ENCODE measurements at places on chromosomes 5 and 9.

DNA sequence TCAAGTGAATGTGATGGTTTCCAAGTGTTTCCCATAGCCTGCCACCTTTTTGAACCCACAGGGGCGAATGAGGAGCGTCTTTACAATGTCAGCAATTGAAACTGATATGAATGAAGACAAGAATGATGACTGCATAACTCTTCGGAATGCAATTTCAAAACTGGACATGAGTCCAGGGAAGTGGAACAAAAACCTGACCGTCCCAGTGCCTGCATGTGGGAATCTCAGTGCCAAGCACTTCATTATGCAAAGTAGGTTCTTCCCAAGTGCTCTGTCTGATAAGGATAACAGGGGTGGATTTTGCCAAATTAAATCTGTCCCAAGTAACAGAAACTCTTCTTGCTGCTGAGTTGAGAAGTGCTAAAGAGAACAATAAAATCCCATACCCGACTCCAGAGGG lies 243.8 kb upstream of the ADAMTS16 start:
- DNase-seq: no peak
- no peaks in the 10 kb centered on the region for H3K27me3 ChIP-seq
- no peak overlapping the region for H3K27ac ChIP-seq
- no peaks in the 10 kb centered on the region for H3K36me3 ChIP-seq
- no peaks in the 10 kb centered on the region for H3K4me1 ChIP-seq

GRCh38 chr5:147156012-147156411 lies 78.8 kb upstream of the STK32A start:
- no peak overlapping the region for H3K27ac ChIP-seq
- H3K4me1 ChIP-seq: no peaks in the 10 kb centered on the region
- H3K36me3 ChIP-seq: no peaks in the 10 kb centered on the region
- H3K4me3 ChIP-seq: no peak overlapping the region

- H3K36me3 ChIP-seq: peaks cover 4% of the 10 kb centered on the region
- DNase-seq: peak; percentile 68
- H3K27ac ChIP-seq: peak overlapping the region; percentile 83
- peak overlapping the region; percentile 64 for H3K4me3 ChIP-seq
- H3K4me1 ChIP-seq: peaks cover 45% of the 10 kb centered on the region
- H3K27me3 ChIP-seq: no peaks in the 10 kb centered on the region
These were observed 65.2 kb upstream of the SPIN1 start for GRCh38 chr9:88322906-88323566.

GRCh38 chr9:15778861-15779260 lies 226.0 kb downstream of the CCDC171 start:
- no peak for DNase-seq
- no peaks in the 10 kb centered on the region for H3K27me3 ChIP-seq
- H3K27ac ChIP-seq: no peak overlapping the region

DNA sequence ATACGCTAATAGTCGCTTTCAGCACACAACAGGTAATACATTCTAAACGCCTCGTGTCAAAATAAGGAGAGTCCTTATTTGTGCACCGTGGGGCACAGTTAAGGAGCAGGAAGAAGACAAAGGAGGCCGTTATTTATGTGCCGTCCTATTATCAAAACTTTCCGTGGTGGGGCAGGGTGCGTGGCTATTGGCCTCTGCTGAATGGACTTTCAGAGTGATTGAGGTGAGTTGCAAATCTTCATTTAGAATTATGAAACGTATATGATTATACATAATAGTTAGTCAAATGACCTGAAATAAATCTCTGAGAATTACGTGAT lies 833 bp downstream of the C5orf24 start:
- peak overlapping the region; percentile 97 for H3K27ac ChIP-seq
- H3K27me3 ChIP-seq: no peaks in the 10 kb centered on the region
- H3K36me3 ChIP-seq: peaks cover 20% of the 10 kb centered on the region
- no peak for DNase-seq
- peaks cover 31% of the 10 kb centered on the region for H3K4me1 ChIP-seq
- peak overlapping the region; percentile 97 for H3K4me3 ChIP-seq

DNA sequence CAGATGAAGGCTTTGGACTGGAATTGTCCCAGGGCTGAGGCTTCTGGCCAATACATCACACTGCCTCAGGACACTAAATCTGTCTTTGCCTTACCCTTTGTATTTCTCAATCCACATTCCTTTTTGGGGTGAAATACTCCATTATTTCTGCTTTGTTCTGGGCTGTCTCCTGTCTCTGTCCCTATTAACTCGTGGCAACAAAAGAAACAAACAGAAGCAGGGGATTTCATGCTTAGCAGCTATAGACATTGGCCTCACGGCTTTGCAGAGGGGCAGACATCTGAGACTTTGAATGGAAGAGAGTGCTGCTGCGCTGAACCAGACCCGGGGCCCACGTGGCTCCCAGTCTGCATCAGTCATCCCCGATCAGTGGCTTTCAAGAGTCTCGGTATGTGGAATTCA lies 129.7 kb downstream of the ARL15 start:
- H3K4me1 ChIP-seq: no peaks in the 10 kb centered on the region
- H3K36me3 ChIP-seq: no peaks in the 10 kb centered on the region
- no peak overlapping the region for H3K27ac ChIP-seq
- no peak overlapping the region for H3K4me3 ChIP-seq
- DNase-seq: no peak
- H3K27me3 ChIP-seq: no peaks in the 10 kb centered on the region

- H3K4me3 ChIP-seq: no peak overlapping the region
- no peaks in the 10 kb centered on the region for H3K4me1 ChIP-seq
- H3K27ac ChIP-seq: no peak overlapping the region
- peaks cover 2% of the 10 kb centered on the region for H3K27me3 ChIP-seq
- H3K36me3 ChIP-seq: no peaks in the 10 kb centered on the region
These were observed 133.6 kb upstream of the NR3C1 start for GRCh38 chr5:143537056-143537455.

DNA sequence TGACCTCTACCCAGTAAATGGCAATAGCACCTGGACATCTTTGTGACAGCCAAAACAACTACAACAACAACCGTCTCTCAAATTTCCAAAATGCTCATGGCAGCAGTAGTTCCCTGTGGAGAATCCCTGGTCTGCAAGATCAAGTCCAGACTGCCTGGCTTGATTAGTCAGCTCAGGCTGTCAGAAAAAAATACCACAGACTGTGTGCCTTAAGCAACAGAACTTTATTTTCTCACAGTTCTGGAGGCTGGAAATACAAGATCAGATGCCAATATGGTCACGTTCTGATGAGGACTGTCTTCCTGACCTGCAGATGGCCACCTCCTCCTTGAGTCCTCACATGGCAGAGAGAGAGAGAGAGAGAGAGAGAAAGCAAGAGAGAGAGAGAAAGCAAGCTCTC lies 52.3 kb upstream of the MOCS2 start:
- no peak overlapping the region for H3K27ac ChIP-seq
- no peak overlapping the region for H3K4me3 ChIP-seq
- H3K4me1 ChIP-seq: no peaks in the 10 kb centered on the region
- peaks cover 2% of the 10 kb centered on the region for H3K27me3 ChIP-seq
- no peak for DNase-seq
- no peaks in the 10 kb centered on the region for H3K36me3 ChIP-seq

- H3K4me3 ChIP-seq: no peak overlapping the region
- H3K36me3 ChIP-seq: no peaks in the 10 kb centered on the region
- no peak for DNase-seq
These were observed 82.7 kb downstream of the RFK start for GRCh38 chr9:76311537-76311936.

DNA sequence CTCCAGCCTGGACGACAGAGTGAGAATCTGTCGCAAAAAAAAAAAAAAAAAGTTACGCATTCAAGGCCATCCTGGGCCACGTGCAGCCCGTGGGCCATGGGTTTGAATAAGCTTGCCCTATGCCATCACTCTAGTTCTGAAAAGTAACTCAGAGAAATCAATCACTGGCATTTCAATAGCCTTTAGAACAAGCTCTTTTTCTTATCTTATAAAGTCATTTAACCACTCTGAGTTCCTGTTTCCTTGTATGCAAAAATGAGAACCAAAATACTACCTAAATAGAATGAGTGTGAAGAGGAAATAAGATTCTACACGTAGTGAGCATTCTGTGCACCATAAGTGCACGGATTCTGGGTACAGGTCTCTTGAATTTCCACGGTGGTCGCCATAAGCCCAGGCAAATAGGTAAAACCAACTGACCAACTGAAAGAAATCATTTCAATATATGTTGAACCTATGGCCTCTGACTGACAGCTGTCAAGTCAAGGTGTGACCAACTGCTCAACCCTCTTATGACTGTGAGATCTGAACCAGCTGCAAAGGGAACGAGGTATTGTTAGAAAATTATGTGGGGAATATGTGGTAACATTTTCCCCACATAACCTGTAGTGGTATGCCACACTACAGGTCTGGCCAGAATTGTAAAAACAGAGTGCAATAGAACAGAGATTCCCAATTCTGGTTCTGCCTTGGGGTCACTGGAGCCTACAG lies 143.9 kb upstream of the LHFPL2 start:
- no peak for DNase-seq
- H3K27ac ChIP-seq: no peak overlapping the region
- H3K36me3 ChIP-seq: no peaks in the 10 kb centered on the region
- H3K27me3 ChIP-seq: peaks cover 2% of the 10 kb centered on the region
- H3K4me3 ChIP-seq: no peak overlapping the region
- no peaks in the 10 kb centered on the region for H3K4me1 ChIP-seq

DNA sequence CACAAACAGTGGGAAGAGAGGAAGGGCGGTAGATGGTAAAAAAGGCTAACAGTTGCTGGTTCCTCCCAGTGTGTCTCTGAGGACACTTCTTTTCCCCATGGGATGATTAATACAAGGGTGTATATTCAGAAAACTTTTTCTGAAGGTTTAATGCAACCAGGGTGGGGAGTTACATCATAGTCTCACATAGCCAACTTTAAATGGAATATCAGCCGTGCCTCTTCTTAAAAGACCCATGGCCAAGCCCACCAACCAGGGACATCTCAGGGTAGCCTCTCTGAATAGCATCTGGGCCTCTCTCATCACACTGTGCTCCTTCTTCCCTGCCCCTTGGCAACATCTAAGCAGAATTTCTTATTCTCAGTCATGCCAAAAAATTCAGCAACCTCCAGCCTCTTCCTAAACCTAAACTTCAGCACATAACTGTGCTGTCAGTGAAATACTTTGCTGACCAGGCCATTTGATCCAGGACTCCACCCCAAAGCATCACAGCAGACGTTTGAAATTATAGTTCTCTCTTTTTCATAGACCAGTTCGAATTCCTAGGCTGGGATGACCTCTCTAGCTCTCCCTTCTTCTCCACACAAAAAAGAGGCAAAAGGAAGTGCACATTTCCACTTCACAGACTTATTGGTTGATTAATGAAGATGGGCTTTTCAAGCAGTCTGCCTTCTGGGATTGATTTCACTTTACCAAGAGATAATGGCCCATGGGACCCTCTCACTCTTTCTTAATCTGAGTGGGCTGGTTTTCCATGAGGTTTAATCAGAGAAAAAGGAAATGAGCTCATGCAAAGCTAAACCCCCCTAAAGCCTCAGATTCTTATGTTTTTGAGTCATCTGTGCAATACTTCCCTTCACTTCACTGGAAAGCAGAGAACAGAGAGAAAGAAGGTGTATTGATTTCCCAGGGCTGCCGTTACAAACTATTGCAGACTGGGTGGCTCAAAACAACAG lies 85.1 kb upstream of the RAI14 start:
- H3K36me3 ChIP-seq: no peaks in the 10 kb centered on the region
- peaks cover 2% of the 10 kb centered on the region for H3K27me3 ChIP-seq
- H3K27ac ChIP-seq: no peak overlapping the region
- H3K4me1 ChIP-seq: no peaks in the 10 kb centered on the region
- DNase-seq: no peak

GRCh38 chr5:9428272-9428671 lies 117.6 kb downstream of the SEMA5A start:
- no peak overlapping the region for H3K4me3 ChIP-seq
- H3K27me3 ChIP-seq: no peaks in the 10 kb centered on the region
- H3K36me3 ChIP-seq: no peaks in the 10 kb centered on the region
- H3K27ac ChIP-seq: no peak overlapping the region
- DNase-seq: no peak
- no peaks in the 10 kb centered on the region for H3K4me1 ChIP-seq

DNA sequence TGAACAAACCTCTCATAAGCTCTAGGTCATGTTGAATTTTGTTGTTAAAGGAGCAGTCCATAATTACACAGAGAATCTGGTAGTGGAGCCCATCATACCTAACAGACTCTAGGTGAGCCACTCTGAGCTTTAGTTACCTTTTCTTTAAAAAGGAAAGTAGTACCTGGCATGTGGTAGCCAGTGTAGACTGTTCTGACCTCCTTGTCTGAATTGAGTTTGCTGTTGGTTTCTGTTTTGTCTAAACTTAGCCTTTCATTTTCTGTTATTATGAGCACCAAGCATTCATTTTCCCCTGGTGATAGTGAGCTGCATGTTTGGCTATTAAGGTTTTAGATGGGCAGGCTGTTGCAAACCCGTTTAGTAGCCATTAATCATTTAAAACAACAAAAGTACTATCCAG lies 112.2 kb downstream of the MAST4 start:
- no peaks in the 10 kb centered on the region for H3K27me3 ChIP-seq
- H3K36me3 ChIP-seq: no peaks in the 10 kb centered on the region
- DNase-seq: no peak

GRCh38 chr9:91943478-91944470 lies 6.3 kb downstream of the ROR2 start:
- H3K4me3 ChIP-seq: no peak overlapping the region
- H3K4me1 ChIP-seq: peaks cover 14% of the 10 kb centered on the region
- DNase-seq: no peak
- peaks cover 32% of the 10 kb centered on the region for H3K27me3 ChIP-seq
